ENCODE measurements at places on chromosomes 6 and 20.

DNA sequence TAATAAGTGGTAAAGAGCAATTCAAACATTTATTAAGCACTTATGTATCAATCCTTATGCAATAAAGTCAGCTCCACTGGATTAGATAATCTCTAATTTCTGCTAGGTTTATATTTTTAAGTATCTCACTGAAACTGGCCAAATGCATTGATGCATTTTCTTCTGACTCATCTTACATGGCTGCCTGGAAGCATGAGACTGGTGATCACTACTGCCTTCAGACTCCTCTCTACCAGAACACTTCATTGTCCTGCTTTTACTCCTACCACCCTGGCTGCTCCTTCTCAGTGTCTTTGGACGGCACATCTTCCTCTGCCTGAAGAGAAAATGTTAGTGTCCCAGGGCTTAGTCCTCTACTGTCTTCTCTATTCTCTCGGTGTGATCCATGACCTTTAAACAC lies 7.4 kb downstream of the CEP85L start:
- no peak for DNase-seq

GRCh38 chr20:62386383-62387218 lies at the start of gene RPS21:
TSS of gene RPS21 (plus strand) at chr20:62387103. CDS start at chr20:62387339, 236 bp downstream.
- peak; percentile 85 for DNase-seq

GRCh38 chr20:38554986-38555385 lies 26.0 kb upstream of the ADIG start:
- DNase-seq = no peak

DNA sequence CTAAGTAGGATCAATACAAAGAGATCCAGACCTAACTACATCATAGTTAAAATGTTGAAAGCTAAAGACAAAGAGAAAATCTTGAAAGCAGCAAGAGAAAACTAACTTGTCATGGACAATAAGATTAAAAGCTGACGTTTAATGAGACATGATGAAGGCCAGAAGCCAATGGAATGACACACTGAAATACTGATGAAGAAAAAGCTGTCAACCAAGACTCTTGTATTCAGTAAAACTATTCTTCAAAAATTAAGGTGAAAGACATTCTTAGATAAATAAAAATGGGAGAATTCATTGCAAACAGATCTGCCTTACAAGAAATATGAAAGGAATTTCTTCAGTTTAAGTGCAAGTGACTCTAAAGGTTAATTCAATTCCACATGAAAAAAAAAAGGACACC lies 145.9 kb upstream of the KCNK16 start:
- no peak for DNase-seq

GRCh38 chr6:132936646-132937045 lies 122.3 kb downstream of the RPS12 start:
- no peak for DNase-seq

GRCh38 chr6:16841241-16841640 lies 80.0 kb upstream of the ATXN1 start:
- DNase-seq = no peak

- no peak for DNase-seq
Measured at GRCh38 chr6:35903679-35904078, 17.2 kb downstream of the SRPK1 start.

GRCh38 chr6:27188885-27189418 lies 58.5 kb upstream of the PRSS16 start:
- peak; percentile 74 for DNase-seq

- DNase-seq = peak; percentile 41
Measured at GRCh38 chr6:42616716-42617115, 52.9 kb downstream of the UBR2 start.

DNA sequence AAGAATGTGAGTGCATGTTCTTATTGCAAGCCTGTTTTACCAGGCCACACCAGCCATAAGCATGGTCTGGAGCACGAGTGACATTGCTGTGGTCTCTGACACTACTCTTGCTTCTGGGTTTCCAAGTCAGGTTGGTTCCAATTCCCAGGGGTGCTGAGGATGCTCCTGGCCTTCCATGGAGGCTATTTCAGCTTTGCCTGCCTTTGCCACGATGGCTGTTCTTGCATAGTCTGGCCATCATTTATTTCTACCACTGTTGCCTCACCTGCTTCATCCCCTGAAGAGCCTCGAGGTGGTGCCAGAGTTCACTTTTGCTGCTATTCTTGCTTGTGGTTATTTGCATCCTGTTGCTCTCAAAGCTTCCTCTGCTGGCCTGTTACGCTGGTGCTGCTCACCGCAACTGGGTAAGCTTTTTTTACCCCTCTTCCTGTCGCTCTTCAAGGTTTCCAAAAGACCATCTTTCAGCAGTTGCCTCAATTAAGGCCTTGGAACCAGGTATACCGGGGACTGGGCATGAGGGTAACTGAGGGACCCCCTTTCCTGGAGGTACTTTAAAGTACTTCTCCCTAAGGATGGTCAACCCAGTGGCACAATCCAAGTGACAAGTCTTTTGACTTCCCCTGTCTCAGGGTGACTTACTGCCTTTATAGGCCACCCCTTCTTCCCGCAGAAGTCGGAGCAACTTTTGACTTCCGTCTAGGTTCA lies 64.5 kb downstream of the AKAP7 start:
- DNase-seq = peak; percentile 72

- no peak for DNase-seq
Measured at GRCh38 chr6:146768722-146769121, 169.9 kb downstream of the ADGB start.

DNA sequence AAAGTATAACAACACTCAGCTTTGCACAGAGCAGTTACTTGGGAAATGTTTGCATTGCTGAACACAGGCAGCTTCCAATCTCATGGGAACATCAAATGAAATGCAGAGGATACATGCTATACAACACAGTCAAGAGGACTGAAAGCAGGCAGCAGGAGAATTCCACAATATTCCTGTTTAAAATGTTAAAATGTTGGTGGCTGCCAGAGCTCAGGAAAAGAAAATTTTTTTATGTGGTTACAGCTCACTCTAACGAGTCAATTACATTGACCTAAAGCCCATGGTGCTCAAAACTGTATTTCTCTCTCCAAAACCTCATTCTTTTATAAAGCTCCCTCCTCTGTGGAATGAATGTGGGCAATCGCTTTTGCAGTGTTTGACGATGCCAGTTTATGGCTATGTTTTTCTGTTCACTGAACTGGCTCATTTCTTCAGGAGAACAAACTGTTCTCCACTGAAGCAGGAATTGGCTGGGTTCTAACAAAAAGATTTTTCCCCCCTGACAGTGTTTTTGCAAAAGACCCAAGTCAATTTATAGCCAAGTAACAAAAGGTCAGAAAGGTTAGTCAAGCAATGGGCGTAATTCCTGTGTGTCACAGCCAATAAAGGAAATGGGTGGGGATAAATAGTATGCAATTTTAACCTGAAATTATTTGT lies 69.0 kb downstream of the ZHX3 start:
- DNase-seq = peak; percentile 27

DNA sequence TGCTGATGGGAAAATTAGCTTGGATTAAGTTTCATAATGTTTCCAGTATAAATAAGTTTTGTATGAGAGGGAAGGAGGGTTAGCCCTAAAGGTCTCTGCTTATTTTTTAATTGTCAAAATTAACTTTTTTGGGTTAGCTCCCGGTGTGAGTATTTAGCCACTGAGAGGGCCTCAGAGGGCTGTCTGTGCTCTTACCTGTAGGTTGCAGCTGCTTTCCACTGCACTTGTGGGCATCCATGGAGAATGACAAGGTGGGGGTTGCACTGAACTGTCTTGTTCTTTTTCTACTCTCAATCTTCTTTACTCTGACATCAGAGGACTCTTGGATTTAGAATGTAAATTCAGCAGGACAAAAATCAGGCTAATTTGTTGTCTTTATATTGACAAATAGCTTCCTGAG lies 81.4 kb downstream of the CD164 start:
- no peak for DNase-seq

DNA sequence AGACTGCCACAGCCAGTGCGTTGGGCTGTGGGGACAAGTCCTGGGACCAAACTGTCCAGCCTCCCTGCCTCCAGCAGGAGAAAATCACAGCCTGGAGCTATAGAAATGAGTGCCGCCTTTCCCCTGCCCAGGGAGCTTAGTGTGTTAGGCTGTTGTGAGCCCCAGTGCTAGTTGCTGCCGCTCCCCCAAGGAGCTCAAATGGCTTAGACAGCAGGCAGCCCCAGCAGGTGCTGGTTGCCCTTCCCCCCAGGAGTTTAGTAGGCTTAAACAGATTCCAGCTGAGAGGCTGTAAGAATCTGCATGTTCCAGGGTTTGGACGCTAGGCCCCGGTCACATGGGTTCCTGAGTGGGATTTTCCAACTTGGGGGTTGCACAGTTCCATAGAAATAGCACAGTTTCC lies 27.2 kb upstream of the HMGN3 start:
- no peak for DNase-seq

- DNase-seq = no peak
Measured at GRCh38 chr6:129253727-129254126, 370.8 kb downstream of the LAMA2 start.

DNA sequence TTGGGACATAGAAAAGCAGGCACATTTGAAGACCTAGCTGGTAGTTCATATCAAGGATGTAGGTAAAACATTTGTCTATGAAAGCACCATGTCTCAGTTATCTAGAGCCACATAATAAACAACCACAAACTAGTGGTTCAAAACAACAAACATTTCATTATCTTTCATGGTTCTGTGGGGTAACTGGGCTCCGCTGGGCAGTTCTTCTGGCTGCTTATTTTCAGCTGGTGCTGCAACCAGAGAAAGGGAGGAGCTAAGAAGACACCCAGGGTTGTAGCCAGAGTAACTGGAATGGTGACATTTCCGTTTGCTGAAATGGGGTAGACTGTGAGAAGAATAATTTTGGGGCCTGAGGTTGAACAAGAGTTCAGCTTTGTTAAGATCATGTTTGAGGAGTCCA lies 145.7 kb upstream of the SULF2 start:
- no peak for DNase-seq

- no peak for DNase-seq
Measured at GRCh38 chr6:73073238-73073637, 152.1 kb downstream of the KHDC1L start.

DNA sequence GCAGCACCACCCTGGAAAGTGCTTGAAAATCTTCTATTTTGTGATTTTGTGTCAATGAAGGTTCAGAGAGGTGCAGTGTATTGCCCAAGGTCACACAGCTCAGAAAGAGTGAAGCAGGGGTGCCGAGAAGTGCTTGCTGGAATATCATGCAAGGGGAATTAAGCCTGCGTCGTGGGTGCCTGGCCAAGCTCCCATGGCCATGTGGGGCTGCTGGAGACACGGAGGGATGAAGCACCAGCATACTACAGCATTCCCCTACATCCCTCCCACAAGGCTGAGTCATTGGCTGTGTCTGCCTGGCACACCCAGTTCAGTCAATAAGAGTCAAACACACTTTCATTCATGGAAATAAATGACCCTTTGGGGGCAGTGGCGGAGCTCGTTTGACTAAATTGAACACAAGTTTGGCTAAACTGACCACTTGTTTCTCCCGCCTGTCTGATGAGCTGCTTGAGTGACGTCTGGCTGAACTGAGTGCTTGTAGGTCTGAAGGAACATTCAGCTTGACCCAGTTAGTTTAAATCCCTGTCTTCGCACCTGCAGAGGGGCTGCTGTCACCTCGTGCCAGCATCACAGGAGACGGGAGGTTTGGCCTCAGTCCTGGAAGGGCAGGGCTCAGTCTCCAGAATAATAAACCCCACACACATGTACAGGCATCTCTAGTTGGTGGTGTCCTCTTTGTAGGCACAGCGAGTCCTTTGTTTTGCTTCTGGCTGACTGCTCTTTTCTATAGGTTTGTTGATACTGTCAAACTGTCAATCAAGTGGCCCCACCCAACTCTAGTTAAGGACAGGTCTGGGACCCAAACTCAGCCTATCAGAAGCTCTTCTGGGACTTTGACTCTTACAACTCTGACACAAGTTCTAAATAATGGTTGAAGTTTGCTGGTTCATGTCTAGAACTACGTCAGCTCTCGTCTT lies 8.4 kb upstream of the TGM2 start:
- DNase-seq = peak; percentile 88

DNA sequence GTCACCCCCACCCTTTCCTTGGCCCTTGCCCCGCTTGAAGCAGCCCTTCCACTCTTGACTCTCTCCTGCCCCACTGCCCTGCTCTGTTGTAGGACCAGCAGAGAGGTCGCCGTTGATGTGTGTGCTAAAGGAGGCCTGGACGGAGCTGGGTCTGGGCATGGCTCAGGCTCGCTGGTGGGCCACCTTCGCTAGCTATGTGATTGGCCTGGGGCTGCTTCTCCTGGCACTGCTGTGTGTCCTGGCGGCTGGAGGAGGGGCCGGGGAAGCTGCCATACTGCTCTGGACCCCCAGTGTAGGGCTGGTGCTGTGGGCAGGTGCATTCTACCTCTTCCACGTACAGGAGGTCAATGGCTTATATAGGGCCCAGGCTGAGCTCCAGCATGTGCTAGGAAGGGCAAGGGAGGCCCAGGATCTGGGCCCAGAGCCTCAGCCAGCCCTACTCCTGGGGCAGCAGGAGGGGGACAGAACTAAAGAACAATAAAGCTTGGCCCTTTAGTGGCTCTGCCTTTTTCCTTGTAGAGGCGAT lies 3.0 kb downstream of the SMPD2 start:
- DNase-seq = no peak

DNA sequence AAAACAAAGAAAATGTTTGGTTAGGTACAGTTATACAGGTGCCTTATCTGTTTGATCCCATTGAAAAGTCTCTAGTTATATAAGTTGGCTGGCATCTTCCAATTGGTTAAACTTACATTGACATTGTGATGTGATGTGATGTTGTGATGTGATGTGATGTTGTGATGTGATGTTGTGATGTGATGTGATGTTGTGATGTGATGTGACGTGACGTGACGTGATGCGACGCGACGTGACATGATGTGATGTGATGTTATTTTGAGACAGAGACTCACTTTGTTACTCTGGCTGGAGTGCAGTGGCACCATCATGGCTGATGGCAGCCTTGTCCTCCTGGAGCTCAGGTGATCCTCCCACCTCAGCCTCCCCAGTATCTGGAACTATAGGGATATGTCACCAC lies 507.6 kb downstream of the HAO1 start:
- no peak for DNase-seq

DNA sequence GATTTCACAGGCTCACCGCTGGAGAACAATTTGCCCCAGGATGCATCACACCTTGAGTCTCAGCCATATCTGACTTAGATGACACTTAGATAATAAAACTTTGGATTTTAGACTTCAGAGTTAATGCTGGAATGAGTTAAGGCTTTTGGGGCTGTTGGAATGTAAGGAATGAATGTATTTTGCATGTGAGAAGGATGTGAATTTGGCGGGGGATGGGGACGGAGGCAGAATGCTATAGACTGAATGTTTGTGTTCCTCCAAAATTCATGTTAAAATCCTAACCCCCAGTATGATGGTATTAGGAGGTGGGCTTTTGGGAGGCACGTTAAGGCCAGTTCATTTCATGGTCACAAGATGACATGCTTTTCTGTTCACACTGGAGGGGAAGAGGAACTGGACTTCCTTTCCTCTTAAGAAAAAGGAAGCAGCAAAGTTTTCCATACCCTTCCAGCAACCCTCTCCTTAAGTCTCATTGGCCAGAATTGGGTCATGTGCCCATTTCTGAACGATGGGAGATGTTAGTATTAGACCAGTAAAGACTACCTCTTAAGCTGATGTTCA lies 5.8 kb upstream of the SRXN1 start:
- peak; percentile 49 for DNase-seq

Data from AG10803 (cell line).